ENCODE measurements at places on chromosomes 7 and 10.

GRCh38 chr7:157877298-157878090 lies 540.7 kb downstream of the DNAJB6 start:
- DNase-seq: peak; percentile 1

DNA sequence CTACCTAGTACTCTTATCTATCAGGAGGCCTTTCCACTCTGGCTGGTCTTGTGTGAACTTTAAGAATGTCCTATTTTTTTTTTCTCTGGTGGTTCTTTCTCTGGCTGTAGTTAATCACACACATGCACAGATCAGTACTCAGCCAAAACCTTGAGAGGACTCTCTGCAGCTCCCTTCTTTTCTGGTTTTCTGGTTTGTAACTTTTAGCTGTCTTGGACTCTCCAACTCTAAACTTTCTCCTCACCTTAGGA lies 54.9 kb upstream of the HELLS start:
- DNase-seq: no peak

DNA sequence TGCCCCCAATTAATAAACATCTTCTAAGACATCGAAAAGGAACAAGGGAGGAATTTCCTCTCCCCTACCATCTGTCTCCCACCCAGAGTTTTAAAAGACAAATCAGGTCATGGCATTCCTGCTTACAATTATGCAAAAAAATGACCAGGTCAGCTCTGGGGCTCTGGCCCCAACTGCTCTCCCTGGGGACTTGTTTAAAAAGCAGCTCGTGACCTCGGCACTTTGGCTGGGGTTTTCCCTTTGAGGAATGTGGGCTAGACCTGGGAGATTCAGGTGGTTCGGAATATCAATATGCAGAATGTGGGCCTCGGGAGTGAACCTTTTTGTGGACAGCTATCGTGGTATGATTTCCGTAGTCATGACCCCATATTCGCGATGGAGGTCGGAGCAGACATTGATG lies 648 bp upstream of the RADIL start:
- no peak for DNase-seq

DNA sequence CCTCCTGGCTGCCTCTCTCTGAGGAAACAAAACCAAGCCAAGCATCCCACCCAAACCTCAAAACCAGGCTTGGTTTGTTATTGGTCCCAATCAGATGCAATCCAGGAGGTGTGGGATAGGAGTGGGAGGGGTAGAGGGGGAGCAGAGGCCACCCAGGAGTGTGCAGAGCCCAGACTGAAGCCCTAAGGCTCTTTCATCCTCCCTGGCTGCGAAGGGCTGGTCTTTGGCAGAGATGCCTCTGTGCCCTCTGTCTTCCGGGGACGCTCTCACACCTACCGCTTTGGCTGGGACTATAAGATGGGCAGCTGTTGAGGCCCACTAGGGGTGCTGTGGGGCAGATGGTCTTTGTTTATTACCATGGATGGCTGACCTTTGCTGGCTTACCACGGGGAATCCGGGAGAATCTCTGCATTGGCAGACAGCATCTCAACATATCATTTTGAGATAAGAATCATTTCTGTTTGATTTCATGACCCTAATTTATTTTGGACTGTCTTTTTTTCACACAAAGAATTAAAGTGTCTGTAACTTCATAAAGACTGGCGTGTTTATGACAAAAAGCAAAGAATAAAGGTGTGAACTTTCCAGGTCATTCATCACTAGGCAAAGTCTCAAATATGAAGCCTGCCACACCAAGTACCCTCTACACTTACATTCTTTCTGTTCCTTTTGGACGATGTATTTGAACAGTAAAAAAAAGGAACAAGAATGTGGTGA lies 6.5 kb upstream of the DENND2A start:
- DNase-seq: peak; percentile 51

DNA sequence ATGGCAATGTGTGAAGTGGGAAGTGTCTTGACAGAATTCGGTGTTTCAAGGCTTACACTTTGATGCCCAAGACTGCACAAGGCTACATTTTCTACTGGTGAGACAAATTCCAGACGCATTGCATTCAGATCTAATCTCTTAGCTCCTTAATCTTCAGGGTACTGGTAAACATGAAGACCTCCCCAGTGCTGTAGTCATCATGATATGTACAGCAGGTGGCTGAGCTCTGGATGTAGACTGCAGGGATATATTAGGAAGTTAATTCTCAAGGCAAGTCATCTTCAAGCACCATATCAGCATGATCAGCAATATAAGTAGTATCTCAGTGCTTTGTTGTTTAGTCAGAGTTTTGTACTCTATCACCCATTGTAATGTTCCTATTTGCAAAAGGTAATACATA lies 61.8 kb downstream of the IKZF1 start:
- DNase-seq: no peak

GRCh38 chr10:113610631-113611601 lies 52.9 kb downstream of the NRAP start:
- no peak for DNase-seq

- peak; percentile 67 for DNase-seq
These were observed 186.8 kb downstream of the USP6NL start for GRCh38 chr10:11424456-11425295.
